ENCODE measurements at places on chromosomes 11 and 22. TPM values are rescaled to one million over a fixed set of nuclear protein-coding genes. Genes with fewer than 3 reads are reported as not detected.

- DNase-seq: no peak
Observed at GRCh38 chr11:76835928-76836612, 24.6 kb upstream of the ACER3 start.

GRCh38 chr11:12701811-12702592 lies 27.8 kb downstream of the TEAD1 start:
- no peak for DNase-seq

DNA sequence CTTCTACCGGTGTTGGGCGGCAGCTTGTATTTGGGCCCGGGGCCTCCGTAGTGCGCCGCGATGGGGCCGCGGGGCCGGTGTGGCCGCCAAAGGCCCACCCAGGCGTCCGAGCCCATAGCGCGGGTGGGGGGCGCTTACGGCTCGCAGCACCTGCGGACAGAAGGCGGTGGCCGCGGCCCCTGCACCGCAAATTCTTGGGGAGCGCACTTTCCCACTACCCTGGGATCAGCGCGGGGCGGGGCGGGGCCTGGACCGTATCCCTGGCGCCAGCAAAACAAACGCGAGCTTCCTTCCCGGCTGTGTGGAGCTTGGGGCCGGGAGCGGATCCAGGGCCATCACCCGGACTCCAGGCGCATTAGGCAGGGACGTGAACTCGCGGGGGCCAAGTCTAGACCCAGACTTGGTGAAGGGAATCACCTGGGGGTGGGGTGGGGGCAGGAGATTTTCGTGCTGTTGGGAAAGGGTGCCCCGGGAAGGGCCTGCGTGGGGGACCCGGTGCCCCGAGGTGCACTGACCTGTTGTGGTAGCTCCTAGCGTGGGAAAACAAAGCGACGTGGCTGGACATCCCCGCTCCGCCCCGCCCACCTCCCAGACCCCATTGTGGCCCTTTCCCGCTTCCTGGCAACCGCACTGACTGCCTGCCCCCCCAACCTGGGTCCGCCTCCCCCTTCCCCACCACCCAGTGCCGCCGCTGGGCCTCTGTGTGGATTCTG lies 2.3 kb upstream of the TYMP start:
- no peak for DNase-seq

GRCh38 chr11:122731500-122731913 lies 76.0 kb downstream of the UBASH3B start:
- no peak for DNase-seq

Gene OR1S2
- total RNA-seq: not detected

DNA sequence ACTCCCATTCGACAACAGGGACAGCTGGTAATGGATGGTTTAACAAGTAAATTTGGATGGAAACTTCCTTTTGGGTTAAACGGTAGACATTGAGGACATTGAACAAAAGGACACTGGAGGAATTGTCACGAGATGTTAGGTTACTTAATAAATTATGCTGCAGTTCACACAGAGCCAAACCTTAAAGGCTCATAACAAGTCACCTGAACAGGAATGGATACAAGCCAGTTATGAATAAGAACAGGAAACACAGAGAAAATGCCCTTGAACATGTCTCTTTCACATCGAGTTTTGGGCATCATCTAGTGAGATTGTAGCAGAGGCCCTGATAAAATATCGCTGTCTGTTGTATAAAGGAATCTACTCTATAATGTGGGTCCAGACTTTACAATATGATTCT lies 65.6 kb downstream of the CD44 start:
- DNase-seq: no peak

DNA sequence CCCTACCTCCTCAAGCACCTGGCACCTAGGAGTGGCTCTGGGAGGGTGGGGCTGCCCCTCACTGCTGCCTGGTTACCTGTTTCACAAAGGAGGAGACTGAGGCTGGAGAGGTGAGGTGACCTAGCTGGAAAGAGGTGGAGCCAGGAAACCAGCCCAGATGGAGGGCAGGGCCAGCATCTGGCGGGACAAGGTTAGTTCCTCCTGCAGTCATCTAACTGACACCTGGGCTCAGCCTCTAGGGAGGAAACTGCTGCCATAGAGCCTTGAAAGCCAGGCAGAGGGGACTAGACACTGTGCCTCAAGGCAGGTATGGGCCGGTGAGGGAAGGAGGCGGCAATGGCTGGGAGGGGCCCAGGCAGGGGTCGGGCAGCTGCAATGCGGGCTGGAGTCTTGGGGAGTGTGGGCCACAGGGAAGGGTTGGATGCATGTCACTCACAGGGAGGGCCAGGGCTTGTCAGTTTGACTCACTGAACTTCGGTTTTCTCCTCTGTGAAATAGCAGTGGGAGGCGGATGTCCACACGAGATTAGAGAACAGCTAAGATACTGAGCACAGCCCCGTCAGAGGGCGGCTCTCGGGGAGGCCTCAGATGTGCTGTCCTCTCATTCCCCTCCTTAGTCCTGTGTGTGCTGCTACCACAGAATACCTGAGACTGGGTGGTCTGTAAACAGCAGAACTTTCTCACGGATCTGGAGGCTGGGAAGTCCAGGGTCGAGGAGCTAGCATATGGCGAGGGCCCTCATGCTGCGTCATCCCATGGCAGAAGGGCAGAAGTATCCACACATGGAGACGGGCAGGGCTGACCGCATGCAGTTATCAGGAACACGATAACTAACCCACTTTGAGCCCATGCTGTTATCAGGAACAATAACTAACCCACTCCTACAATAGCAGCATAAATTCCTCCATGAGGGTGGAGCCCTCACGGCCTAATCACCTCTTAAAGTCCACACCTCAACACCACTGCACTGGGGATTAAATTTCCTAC lies 16.1 kb downstream of the MGAT3 start:
- DNase-seq: no peak

Gene HEPHL1
- not detected for total RNA-seq

- no peak for DNase-seq
Observed at GRCh38 chr11:92297567-92298553, 73.2 kb downstream of the FAT3 start.

GRCh38 chr11:68127714-68128681 lies 6.8 kb upstream of the CHKA start:
- no peak for DNase-seq

DNA sequence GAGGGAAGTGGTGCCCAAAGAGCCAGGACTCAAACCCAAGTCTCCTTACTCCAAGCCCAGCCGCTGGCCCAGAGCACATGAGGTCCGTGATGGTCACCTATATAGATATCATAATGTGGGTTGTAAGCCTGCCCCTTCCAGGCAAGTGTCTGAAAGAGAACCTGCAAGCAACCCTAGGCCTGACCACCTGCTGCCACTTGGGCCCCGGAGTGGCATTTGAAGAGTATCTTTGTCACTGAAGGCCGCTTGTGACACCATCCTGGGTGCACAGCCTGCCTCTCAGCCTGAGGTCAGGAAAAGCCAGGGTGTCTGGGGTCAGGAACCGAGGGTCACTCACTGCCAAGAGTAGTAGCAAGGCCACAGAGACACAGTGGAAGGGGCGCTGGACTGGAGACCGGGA lies 32.4 kb downstream of the OTOG start:
- DNase-seq: no peak

GRCh38 chr11:106842134-106842533 lies 176.1 kb downstream of the GUCY1A2 start:
- DNase-seq: no peak

DNA sequence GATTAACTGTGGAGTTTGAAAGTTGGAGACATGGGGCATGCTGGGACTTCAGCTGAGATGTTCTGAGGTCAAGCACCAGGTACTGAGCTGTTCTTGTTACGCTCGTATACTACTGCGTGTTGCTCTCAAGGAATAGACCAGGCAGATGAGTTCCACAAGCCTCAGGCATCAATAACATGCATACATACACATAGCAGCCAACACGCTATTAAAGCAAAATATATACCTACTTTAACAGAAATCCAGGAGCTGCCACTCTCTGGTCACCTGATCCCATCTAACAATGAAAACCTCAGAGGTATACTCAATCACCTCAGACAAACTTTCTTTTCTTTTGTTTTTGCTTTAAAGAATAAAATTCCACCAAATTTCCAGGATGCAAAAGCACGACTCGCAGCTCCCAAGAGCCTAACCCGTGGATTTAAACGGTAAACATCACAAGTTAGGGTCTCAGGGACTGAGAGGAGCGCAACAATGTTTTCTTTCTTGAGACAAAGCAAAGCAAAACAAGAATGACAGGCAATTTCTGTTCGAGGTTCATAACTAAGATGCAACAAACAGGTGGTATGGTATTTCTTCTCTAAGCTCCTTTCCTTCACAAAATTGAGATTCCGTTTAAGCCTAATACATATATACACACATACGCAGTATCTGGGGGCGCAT lies 16.5 kb downstream of the BLID start:
- DNase-seq: no peak

GRCh38 chr11:134480136-134480712 lies 68.2 kb upstream of the B3GAT1 start:
- DNase-seq: no peak

GRCh38 chr11:44335052-44335760 lies 25.3 kb upstream of the ALX4 start:
- DNase-seq: no peak

GRCh38 chr22:29642694-29643093 lies 39.3 kb downstream of the NF2 start:
- no peak for DNase-seq

GRCh38 chr11:134557571-134558257 lies 145.7 kb upstream of the B3GAT1 start:
- no peak for DNase-seq

DNA sequence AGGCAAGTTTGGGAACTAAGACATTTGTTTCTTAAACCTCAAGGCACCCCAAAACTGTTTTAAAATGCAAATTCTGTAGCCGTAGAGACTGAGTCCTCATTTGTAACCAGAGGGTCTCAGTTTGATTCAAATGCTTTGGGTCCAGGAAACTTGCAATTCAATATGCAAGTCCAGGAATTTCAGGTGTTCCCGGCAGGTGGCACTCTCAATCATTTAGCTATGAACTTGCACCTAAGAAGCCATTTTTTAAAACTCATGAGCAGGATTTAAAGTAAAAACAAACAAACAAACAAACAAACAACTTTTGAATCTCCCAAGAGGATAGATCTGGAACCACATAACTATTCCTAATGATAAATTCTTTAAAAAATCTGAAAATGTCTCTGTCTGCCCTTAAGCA lies 8.7 kb upstream of the ABTB2 start:
- no peak for DNase-seq

Gene P2RY2
- total RNA-seq: not detected

- no peak for DNase-seq
Observed at GRCh38 chr11:116415095-116415494, 357.7 kb downstream of the BUD13 start.

- DNase-seq: no peak
Observed at GRCh38 chr11:122584670-122585069, 70.9 kb upstream of the UBASH3B start.

GRCh38 chr11:119897576-119897975 lies 168.6 kb upstream of the NECTIN1 start:
- no peak for DNase-seq

GRCh38 chr22:47286590-47286989 lies 524.1 kb downstream of the TBC1D22A start:
- DNase-seq: no peak

- no peak for DNase-seq
Observed at GRCh38 chr11:66239998-66240780, 28.2 kb upstream of the RAB1B start.

Gene LTBP3
- total RNA-seq: 40.1 TPM

- no peak for DNase-seq
Observed at GRCh38 chr11:17604915-17605233, 57.8 kb downstream of the OTOG start.

DNA sequence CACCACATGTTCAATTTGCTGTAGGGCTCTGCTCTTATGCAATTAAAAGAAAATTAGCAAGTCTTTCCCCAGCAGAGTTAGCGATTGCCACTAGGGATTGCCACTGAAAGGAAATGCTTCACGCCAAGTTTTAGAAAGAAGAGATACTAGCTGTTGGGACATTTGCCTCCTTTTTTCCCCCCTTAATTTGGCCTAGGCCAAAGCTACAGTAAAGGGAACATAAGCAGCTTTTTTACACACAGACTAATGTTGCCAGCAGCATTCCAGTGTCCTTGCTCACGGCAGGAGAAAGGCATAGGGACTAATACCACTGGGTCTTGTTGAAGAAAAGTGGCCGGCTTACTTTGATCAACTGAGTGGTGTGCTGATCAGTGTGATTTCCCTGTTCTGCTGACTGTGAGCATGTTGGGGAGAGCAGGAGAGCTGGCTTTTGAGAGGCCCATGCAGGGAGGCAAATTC lies 71.2 kb downstream of the PHF21A start:
- no peak for DNase-seq

Gene FOLH1
- not detected for total RNA-seq

DNA sequence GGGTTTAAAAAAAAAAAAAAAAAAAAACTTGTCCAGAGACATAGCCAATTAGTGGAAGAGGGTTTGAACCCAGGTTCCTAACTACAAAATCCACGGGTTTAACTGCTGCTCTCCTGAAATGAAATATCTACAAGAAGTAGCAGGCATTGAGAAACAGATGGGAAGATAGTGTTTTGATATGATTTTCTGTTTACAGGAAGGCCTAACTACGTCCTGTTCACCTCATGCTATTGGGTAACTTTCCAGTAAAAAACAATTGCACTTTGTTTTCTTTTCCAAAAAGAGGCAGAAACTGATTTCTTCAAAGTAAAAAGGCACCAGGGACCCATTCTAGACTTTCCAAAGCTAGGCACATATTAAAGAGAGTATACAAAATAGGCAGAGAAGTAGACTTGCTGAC lies 5.9 kb upstream of the C11orf91 start:
- no peak for DNase-seq

Gene GALNT18
- total RNA-seq: 3.4 TPM

DNA sequence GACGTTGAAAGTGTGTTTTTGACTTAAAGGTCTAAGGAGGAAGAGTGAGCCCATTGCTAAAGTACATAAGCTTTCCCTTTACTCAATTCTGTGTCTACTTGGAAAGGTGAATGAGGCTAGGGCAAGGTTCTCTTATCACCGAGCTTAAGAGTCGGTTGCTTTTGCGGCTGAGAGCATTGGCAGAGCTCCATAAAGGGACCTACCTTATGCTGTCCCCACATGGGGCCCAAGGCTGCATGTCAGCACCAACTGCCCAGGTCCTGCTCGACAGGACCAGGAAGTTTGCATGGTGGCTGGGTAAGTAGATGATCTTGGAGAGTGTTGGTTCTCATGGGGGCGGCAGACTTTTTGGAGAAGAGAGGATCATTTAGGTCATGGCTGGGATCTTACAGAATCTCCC lies 91.2 kb downstream of the ZBTB16 start:
- no peak for DNase-seq

DNA sequence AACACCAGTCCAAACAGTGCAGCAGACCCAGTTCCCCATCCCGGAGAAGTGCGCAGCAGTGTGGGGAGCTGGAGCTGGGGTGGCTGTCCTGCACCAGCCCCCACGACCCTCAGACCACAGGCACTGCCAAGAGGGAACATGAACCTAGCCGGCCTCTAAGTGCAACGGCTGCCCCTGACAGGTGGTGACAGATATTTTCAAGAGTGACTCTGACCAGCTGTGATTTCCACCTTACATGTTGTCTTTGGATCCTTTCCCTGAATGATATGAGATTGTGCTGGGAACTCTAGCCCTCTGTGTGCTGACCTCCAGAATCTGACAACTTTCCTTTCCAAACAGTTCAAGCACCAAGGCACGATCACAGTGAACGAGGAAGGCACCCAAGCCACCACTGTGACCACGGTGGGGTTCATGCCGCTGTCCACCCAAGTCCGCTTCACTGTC lies 12.6 kb downstream of the SERPIND1 start:
- no peak for DNase-seq

GRCh38 chr11:93209466-93209865 lies 11.7 kb upstream of the SLC36A4 start:
- no peak for DNase-seq

All from activated T-cell treated with anti-CD3 and anti-CD28 coated beads, Interleukin-2, amount 50 U/mL, for 4 hours (primary cell).